NCI-H1048 (cell line): ENCODE measurements at places on chromosomes 16 and 17.

DNA sequence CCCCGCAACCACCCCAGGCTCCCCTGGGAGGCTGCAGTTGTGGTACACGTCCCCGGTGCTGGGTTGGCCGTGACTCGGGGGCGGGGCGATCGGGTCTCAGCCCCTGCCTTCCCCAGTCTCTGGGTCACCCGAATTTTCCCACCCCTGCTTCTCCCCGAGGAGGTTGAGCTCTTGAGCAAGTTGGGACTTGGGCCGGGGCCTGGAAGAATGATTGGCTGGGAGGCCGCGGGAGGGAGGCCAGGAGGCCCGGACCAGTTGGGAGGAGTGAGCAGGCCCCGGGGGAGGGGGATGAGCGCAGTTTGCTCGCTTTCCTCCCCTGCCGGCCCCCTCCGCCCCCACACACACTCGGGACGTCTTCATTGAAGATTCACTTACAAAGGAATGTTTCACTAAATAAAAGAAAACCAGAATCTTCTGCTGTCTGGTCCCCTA, 4.5 kb upstream of the HEXIM1 start:
- no peak for DNase-seq

DNA sequence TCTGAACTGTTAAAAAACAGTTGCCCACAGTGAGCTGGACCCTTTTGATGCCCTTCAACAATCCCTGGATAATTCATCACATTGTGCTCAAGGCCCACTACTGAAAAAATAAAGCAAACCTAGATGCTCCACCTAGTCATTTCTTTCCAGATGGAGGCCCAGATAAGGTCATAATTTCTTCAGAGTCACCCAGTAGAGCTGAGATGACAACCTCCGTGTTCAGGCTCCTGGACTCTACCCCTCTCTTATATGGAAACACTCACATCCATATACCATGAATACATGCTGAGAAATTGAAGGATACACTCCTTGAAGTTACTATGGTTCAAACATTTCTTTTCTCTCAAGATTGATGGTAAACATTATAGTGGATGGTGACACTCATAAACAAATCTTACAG, 2.7 kb upstream of the ABCA3 start:
- no peak for DNase-seq

DNA sequence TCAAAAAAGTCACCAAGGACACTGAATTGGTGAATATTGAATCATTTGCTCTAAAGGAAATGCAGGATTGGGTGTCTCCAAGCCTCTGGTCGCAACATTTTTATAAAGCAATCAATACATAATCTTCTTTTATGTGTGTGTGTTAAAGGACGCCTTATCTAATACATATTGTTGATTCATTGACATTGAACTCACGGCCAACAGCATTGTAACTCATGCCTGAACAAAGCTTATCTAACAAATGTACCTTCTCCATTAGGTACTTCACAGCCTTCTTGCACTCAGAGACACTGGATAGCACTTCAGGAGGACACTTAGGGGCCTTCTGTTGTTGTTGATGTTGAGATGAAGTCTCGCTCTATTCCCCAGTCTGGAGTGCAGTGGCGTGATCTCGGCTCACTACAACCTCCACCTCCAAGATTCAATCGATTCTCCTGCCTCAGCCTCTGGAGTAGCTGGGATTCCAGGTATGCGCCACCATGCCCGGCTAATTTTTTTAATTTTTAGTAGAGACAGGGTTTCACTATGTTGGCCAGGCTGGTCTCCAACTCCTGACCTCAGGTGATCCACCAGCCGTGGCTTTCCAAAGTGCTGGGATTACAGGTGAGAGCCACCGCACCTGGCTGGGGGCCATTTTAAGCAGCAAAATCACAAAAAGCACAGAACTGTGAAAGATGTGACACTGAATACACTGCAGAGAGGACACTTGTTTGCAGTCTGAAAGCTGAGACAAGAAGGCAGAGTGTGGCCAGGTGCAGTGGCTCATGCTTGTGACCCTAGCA, 13.2 kb upstream of the PDXDC1 start:
- DNase-seq = no peak

DNA sequence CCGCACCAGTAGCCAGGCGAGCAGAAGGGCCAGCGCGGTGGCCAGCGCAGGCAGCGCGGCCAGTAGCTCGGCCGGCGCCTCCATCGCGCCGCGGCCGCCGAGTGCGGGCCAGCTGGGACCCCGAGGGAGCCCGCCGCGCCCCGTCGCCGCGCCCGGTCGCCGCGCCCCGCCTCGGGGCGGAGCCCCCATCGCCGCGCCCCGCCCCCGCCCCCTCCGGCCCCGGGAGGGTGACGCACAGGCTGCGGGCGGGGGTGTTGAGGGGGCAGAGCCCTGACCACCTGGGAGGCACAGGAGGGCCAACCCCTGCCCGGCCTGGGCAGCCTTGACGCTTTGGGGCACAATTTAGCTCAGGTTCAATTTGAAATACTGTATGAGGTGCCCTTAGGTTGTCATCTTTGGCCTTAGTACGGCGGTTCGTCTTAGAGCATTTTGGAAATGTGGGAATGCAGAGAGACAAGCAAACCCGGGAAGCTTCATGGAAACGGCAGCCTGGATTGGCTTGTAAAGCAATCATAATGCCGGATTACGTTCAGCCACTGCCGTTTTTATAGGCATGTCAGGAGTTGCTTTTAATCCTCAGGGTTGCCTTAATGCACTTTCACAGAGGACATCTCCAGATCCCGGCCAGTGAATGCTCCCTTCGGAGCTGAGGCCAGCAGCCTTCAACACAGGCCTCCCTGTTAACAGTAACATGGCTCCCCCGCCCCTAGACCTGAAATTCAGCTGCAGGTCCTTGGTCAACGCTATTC, at the start of gene MXRA7:
TSS of gene MXRA7 (minus strand) at position 103 of the 749 bp plus-strand sequence. CDS start at position 84, 19 bp downstream.
- peak; percentile 24 for DNase-seq

DNA sequence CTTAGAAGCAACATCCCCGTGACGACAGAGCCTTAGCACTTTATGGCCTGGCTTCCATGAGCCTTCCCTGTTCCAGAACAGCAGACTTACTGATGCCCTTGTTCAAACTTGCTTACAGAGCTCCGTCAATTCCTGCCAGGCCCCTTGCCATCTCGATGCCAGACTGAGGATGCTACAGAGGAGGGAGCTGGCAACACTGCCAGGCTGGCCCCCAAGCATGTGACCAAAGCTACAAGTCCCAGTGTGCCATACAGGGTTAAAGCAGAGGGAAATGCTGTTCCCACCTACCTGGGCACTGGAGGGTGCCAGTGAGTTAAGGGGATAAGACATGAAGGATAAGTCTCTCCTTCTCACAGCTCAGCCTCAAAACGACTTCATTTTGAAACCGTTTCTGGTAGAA, 33.5 kb upstream of the SREBF1 start:
- no peak for DNase-seq

- DNase-seq = no peak
These were observed 67.8 kb upstream of the FA2H start for GRCh38 chr16:74842413-74842812.

DNA sequence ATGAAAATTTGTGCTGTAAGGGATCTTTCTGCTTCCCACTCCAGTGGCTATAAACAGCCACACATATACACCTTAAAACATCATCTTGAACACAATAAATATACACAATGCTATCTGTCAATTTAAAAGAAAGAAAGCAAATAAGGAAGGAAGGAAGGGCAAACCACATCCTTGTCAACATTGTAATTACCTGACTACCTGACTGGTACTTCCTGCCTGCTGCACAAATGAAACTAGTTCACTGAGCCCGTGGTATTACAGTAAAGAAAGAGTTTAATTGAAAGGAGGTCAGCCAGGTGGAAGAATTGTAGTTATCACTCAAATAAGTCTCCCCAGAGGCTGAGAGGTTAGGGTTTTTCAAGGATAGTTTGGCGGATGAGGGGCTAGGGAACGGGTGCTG, 344.4 kb upstream of the ASIC2 start:
- no peak for DNase-seq

DNA sequence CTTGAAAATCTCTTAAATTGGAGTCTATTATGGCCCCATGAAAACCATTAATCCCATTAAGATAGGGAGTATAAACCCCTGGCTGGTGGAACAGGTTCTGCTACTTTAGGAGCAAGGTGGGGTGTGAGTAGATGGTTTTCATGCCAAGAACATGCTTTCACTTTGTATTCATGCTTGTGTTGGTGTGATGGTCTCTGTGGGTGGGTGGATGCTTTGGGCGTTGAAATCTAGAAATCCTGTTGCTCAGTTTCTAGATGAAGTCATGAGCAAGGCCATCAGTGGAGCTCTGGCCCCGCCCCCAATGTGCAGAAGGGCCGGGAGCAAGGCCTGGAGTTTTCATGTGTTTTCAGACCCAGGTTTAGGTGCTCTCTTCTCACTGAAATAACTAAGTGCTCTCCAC, 20.1 kb downstream of the PLD6 start:
- DNase-seq = no peak

GRCh38 chr16:69939821-69940585, 11.1 kb upstream of the CLEC18A start:
- no peak for DNase-seq

DNA sequence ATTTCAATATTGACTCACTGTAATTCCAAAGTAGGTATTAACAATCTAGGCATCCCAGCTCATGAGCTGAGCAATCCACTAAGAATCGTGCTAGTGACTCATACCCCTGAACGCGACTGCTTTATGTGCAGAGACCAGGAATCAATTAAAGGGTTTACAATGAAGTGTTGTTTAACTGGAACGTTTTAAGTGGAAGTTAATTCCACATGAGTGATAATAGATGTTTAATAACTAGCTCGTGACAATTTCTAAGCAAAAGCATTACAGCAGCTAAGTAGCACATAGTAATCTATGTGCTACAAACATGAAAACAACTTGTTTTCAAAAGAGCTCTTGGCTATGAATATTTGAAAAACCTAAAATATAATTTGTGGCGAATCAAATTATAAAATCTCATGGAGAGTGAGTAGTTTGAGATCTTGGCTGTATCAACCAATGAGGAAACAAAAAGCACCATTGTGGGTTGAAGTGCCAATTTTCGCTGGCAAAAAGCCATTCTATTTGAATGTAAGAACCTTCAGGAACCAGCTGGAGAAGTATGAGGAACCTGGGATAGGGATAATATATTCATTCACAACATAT, 9.4 kb downstream of the GJC1 start:
- DNase-seq = peak; percentile 85

DNA sequence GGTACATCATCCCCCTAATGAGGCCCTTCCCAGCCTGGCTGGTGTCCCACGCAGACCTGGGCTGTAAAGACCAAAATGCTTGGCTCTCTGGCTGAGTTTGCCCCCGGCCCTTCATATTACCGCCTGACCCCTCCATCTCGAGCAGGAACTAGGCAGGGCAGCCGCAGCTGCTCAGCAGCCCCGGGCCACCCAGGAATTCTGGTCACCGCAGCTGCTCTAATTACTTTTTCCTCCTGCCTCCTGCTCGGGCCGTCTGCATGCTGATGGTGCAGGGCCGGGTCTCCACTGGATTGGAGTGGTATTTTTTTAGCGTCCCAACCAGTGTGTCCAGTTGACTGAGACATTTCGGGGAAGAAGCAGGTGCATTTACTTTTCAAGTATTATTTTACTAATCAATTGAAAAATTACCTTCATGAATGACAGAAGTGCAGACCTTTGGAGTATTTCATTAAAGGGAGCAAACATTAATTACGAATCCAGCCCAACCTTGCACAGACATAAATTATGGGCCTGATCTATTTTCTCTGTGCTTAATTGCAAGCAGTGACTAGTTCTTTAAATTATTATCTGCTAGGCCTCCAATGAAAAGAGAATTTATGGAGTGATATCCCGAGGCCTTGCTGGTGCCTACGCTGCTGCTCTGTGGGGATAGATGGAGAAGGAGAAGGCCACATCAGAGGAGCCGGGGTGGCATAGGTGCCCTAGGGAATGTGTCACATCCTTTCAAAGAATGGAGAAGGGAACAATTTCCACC, 176.2 kb downstream of the CYLD start:
- no peak for DNase-seq

GRCh38 chr16:11264155-11264832, 4.8 kb downstream of the TNP2 start:
- DNase-seq = no peak

- DNase-seq = no peak
These were observed 168.5 kb downstream of the CYB561 start for GRCh38 chr17:63277629-63278028.

DNA sequence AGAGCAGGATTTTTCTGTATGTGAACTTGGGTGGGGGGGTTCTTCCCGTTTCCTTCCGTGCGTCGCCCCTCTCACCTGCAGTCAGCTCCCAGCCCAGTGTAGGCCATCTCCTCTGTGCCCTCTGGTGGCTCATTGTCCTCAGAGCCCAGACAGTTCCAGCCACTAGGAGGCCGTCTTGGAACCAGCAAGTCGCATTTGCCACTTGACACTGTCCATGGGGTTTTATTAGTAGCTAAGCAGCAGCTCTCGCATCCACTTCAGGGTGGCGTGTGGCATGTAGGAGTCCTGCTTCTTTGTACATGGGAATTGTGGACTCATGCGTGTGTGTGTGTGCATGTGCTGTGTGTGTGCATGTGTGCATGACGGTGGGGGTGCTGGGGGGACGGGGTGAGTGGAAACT, 74.0 kb downstream of the SEC14L1 start:
- DNase-seq = no peak

GRCh38 chr17:66307257-66307656, 4.8 kb downstream of the PRKCA start:
- DNase-seq = no peak

- DNase-seq = no peak
These were observed 58.5 kb downstream of the NUP93 start for GRCh38 chr16:56788435-56788834.

GRCh38 chr16:31810863-31811262, 62.7 kb upstream of the ZNF267 start:
- no peak for DNase-seq

GRCh38 chr17:3982541-3983017, 18.3 kb upstream of the ATP2A3 start:
- DNase-seq = no peak

DNA sequence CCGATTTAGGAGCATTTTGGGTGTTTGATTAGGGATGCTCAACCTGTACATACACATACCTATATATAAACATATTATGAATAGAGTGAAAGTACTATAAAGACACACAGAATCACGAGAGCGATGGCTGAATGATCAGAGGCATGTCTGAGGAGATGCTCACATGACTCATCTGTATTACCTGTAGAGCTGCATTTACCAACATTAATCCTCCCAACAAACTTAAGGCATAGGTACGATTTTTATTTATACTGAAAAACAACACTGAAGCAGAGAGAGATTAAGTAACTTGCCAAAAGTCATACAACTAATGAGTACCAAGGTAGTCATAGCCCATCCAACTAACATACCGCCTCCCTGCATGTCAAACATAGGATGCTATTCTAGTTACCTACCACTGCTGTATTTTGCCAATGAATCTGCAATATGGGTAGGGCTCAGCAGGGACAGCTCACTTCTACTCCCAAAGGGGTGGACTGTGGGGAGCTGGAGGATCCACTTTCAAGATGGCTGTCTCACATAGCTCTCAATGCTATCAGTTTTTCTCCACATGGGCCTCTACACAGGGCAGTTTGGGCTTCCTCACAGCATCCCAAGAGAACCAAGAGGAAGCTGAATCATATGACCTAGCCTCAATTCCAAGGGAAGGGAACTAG, 7.3 kb downstream of the CYB5D1 start:
- no peak for DNase-seq

GRCh38 chr16:80807906-80808305, 3.5 kb upstream of the CDYL2 start:
- no peak for DNase-seq

- no peak for DNase-seq
These were observed 144.6 kb downstream of the DNAH9 start for GRCh38 chr17:11742886-11743285.

GRCh38 chr17:58513965-58514769, at the start of gene MTMR4:
TSS of gene MTMR4 (minus strand) at chr17:58514638. CDS start at chr17:58514407, 231 bp downstream.
- no peak for DNase-seq

- DNase-seq = no peak
These were observed 31.4 kb downstream of the CACNG4 start for GRCh38 chr17:66995944-66996343.
